ENCODE measurements at places on chromosomes 3 and 15.

- DNase-seq, result no peak
These were observed 13.6 kb upstream of the XIRP1 start for GRCh38 chr3:39205919-39206516.

DNA sequence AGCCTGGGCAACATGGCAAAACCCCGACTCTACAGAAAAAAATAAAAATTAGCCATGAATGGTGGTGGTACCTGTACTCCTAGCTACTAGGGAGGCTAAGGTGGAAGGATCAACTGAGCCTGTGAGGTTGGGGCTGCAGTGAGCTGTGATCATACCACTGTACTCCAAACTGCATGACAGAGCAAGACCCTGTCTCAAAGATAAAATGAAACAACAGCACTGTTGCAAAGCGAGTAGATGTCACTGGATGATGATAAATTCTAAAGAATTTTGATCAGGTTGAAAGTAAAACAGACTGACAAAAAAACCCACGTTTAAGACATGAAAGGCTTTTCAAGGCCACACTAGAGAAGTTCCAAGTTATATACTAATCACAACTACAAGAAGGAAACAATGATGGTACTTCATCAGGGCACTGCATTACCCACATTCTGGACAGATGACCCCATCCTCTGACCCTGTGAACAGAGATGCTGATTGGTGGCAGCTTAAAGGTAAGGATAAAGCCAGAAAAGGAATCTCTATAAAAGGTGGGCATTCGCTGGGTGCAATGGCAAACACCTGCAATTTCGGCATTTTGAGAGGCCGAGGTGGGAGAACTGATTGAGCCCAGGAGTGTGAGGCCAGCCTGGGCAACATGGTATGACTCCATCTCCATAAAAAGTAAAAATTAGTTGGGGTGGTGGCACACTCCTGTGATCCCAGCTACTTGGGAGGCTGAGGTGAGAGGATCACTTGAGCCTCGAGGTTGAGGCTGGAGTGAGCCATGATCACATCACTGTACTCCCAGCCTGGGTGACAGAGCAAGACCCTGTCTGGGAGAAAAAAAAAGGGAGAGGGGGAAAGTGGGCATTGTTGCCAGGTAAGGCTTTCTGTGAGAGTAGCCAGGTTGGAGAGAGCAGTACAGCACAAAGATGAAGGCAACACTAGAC is 59.2 kb downstream of the TBL1XR1 start:
- DNase-seq, result no peak

DNA sequence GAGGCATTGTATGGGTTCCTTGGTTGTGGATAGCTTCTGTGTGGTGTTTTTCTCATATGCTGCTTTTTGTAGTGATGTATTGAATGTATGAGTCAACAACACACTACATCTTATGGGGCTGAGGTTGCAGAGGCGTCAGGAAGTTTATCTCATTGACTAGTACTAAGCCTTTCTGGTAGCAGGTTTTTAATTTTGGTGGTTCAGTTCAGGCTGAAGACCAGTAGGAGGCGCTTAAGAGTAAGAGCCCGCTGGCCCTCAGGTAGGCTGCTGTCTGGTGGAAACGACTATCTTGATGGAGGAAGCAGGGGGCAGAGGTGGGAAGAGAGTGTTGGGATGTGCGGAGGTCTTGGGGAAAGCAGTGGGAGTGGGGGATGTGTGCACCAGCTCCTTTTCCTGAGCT is 62.4 kb downstream of the RTP4 start:
- no peak for DNase-seq

DNA sequence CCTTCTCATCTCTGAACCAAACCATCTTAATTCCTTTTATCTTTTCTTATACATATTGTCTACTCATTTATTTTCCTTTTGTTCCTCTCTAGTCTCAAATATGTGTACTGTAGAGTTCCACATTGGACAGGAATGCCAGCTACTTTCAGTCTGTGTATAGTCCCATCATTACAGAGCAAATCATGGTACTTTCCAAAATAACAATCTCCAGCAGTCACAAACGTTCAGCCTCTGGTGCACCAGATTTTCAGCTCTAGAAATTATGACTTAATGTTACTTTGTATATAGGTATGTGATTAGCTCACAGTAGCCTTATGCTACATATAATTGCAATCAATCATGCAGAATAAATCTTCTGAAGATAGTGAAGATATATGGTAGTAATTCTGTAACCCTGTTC is 32.5 kb upstream of the TM4SF4 start:
- no peak for DNase-seq

- DNase-seq, result no peak
These were observed 222.5 kb downstream of the ROBO2 start for GRCh38 chr3:77262361-77262760.

DNA sequence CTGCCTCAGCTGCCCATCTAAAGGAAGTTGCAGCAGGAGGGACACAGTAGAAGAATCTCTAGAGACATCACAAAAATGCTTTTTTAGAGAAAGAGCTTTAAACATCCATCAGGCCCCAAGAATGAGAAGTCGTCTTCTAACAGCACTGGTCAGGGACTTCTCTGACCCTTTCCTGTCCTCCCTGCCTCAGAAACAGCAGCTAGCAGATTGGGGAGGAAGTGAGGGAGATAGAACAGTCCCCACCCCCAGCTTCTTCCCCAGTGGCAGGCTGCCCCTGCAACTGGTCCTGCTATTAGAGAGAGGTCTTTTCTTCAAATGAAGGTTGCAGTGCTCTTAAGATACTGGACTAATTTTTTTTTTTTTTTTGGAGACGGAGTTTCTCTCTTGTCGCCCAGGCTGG is 55.1 kb downstream of the PDE8A start:
- no peak for DNase-seq

DNA sequence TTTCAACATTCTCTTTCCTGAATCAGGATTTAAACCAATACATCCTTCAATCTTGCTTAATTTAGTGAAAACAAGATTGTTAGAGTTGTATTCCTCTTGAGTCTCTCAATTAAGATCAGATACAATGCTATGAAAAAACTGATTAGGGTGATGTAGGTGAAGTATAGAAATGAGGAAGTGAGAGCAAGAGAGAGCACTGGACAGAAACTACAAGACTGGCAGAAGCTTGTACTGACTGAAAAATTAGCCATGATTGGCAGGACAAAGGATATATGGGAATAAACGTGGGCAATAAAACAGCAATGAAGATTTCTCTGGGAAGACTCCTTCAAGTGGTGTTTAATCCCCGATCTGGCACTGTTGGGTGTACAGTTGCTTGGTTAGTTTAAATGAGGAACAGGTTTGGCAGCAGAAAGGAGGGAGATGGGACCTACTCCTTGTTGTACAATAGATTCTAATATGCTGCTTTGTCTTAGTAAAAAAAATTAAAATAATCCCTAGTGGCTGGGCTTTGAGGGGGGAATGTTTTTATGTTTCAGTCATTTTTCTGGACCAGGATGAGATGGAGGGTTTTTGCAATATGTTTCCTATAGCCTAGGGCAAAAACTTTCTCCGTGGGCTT is 252.7 kb downstream of the SLC9A9 start:
- no peak for DNase-seq

GRCh38 chr15:40064231-40064894 is 25.4 kb upstream of the SRP14 start:
- DNase-seq, result no peak

GRCh38 chr3:74676-75243 is 121.8 kb upstream of the CHL1 start:
- DNase-seq, result no peak
